ENCODE measurements at places on chromosomes 5 and 9.

DNA sequence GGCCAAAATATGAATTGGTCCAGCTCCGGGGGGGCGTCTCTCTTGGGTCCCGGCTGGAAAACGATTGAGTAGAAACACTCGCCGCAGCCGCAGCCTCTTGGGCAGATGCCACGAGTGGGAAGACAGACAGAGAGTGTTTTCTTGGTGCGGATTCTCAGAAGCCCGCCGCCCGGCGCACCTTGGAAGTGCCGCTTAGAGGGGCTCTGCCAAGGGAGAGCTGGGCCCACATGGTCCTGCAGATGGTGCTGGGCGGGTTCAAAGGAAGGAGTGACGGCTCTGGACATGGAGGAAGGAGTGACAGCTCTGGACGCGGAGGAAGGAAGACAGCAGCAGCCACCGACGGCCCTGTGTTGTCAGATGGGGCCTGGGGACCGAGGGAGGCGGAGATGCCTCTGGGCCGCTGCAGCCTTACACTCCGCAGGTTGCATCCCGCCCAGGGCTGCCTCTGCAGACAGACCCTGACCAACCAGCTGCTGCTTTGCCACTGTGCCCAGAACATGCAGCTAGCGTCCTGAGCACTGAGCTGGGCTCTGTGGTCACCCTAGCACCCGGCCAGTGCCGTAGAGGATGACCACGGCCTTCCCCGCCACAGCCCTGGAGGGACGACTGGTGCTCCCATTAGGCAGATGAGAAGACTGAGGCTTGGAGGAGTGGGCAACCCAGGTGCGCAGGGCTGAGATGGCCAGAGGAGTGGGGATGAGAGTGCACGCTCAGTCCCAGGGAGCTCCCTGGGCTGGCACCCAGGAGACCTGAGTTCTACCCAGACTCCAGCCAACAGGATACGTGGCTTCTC is 20.8 kb upstream of the QRFP start:
- no peak for DNase-seq

- no peak for DNase-seq
These were observed 100.4 kb downstream of the MEF2C start for GRCh38 chr5:88782571-88782970.

GRCh38 chr9:3784641-3785040 is 258.8 kb upstream of the RFX3 start:
- DNase-seq: no peak

- no peak for DNase-seq
These were observed 45.6 kb downstream of the SUB1 start for GRCh38 chr5:32630867-32631491.

DNA sequence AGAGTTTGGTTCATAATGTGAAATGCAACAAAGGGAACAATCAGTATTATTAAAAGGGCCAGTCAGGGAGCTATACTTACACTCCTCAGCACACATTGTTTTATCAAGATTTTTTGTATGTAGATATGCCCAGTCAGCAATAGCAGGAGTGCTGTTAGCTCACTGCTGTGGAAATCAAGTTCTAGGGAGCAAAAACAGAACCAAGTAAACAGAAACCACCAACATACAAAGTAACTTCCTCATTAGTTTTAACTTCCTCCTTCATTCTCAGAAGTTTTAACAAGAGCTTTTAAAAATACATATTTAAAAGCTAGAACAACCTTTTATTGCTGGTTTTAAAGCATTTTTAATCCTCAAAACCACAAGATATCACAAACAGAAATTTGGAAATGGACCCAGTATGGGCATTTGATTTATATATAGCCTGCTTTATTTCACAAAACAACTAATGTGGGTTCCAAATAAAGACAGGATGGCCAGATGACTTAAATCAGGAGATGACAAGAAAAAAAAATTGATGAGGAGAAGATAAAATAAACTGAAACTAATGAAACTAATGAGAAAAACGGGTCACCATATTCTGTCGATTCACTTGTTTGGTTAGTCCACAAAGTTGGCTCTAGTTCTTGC is 178.5 kb downstream of the ADAMTS12 start:
- no peak for DNase-seq

DNA sequence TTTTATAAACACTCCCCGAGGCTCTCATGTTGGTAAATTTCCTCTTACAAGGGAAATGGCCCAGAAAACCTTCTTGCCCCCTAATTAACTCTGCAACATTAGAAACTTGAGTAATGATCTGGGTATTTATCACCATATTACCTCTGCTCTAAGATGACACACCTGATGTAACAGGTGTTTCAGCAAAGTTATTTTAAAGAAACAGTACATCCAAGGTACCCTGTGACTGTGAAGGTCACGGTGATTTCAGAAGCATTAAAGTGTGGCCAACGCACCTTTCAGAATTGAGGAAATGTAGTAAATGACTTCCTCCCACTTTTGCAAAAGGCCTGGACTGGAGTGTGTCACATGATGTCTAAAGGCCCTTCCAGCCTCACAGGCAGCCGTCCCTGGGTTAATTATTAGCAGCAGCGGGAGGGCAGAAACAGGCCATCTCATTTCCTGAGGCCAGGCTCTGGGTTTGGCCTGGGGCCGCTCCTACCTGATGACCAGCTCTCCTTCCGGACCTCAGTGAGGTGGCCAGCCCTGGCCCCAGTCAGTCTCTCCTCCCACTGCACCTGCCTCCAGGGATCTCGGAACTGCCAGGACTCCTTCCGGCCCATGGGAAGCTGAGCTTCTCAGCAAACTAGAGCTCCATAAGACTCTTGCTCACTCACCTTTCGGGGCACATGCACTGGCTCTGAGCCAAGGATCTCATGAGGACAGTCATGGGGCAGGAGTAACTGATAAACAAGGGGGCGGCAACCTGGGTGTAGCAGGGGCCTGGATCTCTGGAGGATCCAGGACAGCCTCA is 20.7 kb downstream of the PTPN3 start:
- DNase-seq: no peak

DNA sequence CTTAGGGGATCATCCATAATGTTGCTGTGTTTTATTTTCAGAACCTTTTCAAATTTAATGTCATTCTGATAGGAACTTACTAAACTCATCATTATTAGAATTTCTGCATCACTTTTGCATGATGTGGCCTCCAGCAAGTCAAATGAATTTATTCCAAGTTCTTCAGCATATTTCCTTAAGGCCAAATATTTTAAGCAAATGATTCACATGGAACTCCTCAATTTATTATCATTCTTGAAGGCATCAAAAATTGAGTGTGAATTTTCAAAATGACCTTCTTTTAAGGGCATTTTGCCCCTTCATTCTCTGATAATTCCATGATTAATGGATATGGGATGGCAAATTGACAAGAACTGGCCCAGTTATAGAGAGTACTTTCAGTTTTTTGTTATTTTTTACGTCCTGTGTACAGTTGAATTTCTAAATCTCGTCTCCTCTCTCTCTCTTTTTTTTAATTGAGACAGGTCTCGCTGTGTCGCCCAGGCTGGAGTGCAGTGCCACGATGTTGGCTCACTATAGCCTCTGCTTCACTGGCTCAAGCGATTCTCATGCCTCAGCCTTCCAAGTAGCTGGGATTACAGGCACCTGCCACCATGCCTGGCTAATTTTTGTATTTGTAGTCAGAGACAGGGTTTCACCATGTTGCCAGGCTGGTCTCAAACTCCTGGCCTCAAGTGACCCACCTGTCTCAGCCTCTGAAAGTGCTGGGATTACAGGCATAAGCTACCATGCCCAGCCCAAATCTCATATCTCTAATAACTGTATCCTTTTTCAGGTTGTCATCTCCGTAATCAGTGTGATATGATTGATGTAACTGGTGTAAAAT is 29.1 kb downstream of the GPR21 start:
- no peak for DNase-seq

- DNase-seq: no peak
These were observed 722 bp downstream of the TBC1D9B start for GRCh38 chr5:179906795-179907555.

DNA sequence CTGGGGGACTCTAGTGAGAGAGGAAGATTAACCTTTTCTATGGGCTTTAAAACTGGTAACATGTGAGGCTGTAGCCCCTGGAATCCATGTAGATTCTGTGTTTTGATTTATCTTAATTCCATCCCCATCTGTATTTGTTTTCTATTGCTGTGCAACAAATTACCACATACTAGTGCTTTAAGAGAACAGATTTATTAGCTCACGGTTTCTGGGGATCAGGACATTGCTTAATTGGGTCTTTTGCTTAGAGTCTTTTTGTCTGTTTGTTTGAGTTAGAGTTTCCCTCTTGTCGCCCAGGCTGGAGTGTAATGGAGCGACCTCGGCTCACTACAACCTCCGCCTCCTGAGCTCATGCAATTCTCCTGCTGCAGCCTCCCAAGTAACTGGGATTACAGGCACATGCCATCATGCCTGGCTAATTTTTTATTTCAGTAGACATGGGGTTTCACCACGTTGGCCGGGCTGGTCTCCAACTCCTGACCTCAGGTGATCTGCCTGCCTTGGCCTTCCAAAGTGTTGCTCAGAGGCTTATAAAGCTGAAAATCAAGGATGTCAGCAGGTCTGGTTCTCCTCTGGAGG is 29.9 kb upstream of the GNA14 start:
- no peak for DNase-seq

DNA sequence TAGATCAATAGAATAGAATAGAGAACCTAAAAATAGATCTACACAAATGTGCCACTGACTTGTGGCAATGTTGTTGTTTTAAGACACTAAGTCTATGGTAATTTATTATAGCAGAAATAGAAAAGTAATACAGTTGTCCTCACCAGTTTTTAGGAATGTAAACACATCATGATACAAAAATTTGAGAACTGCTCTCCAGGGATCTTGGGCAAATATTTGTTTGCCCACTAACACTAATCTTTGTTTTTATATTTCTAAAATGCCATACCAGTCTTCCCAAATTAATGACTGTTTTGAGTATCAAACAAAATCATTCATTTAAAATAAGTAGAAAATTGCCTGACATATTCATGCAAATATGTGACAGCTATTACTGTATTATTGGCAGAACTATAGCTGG is 297.6 kb downstream of the BRINP1 start:
- no peak for DNase-seq

GRCh38 chr5:2656206-2656605 is 95.3 kb downstream of the IRX2 start:
- DNase-seq: no peak

GRCh38 chr5:133232435-133232834 is 180.6 kb downstream of the HSPA4 start:
- DNase-seq: no peak

Measured in NCI-H1092 treated with DMSO at 0.1 percent for 48 hours (cell line).